HS-5 (cell line): ENCODE measurements at places on chromosomes 7 and 10.

DNA sequence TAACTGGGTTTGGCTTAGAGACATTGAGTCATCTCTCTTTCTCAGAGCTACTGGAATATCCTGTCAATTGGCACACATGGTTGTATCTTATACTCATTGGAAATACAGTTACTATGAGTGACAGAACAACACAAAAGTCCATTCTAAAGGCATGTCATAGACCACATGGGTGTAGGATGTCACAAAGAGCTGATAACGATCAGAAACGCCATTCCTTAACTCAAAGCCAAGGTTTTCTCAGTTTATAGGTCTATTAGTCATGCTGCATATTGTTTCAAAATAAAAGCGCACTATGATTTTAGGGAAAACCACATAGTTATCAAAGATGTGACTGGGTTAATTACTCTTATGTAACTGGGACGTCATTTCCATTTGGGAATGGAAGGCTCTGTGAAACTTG, 147.2 kb upstream of the FAM171A1 start:
- peak; percentile 31 for DNase-seq

DNA sequence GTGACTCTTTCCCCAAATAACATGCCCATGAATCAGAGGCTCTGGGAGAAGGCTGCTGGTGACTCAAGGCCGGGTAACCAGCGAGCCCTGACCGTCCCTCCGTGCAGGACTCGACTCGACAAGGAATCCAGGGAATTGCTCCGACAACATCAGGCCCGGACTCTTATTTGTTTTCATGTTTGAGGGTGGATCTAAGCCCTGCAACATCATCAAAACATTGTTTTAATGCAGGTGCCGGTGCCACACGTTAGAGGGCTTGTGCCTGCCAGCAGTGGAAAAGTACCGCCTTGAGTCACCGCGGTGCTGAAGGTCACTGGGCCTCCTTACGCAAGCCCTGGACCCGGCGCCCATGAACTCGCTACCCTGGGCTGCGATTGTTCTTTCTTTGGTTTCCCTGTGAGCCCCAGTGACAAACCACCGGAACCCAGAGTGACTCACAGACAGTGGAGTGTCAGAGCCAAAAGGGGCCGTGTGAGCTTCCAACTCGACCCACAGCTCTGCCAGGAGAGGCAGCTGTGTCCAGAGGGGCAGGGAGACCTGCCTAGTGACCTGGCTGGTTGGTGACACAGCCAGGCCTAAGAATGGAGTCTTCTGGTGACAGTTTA, 139.4 kb upstream of the SHH start:
- peak; percentile 77 for DNase-seq

DNA sequence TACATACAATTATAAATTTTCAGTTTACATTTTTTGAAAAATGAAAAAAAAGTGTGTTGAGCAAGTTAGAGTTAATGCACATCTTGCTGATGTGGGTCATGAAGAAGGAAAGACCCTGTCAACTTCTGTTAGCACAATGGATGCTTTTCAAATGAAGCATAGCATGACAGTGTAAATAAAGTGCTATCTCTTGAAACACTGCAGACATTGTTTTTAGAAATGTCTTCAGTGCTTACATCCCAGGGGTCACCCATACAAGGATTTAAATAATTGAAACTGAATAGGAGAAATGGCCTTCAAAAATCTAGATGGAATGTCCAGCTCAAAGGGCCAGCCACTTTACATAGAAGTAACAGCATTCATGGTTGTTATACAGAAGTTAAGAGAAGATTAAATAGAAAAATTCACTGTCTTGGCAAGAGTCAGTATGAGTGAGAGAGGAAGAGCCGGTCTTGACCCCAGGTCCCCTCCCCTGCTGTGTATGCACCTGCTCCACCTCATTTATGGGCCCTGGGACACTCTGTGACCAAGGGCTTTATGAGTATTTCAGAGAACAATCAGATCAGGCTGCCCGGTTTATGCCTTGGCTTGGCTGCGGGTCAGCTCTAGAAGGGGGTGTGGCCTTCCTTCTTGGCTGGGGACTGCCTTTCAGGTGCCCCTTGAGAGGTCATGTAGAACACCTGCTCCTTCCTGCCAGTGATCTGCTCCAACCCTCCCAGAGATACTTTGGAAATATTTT, 237.7 kb upstream of the TMEM72 start:
- no peak for DNase-seq

GRCh38 chr10:17841050-17841449, 31.9 kb downstream of the MRC1 start:
- no peak for DNase-seq

GRCh38 chr10:64959116-64959515, 1437.9 kb downstream of the REEP3 start:
- DNase-seq = no peak

- no peak for DNase-seq
Observed at GRCh38 chr7:422191-422885, 97.3 kb downstream of the PDGFA start.

GRCh38 chr10:25875556-25876165, 58.4 kb upstream of the MYO3A start:
- DNase-seq = no peak

GRCh38 chr10:21398563-21399231, 126.8 kb downstream of the SKIDA1 start:
- peak; percentile 24 for DNase-seq

DNA sequence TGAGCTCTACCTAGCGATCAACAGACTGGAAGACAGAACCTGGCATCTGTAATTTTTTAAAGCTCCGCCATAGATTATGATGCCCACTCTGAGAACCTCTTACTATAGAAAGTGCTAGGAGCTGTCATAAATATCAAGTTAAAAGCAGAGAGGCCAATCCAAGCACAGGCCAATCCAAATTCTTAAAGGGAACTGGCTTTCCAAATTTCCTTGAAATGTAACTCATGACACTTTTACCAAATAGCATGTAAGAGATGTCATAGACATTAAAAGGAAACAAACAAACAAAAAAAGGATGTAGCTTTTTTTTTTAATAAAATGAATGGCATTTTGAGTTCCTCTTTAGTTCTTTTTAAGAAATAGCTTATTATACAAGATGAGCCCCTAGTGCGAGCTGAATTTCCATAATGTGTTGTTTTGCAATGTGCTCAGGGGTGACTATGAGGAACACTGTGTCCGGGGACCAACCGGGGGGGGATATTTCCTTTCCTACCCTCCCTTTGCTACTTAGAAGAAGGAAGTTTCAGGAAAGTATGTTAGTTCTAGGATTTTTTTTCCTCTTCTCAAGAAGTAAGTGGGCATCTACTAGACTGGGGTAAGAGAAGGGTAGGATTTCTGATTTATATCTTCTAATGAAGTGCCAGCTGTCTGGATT, 23.7 kb upstream of the MRC1 start:
- no peak for DNase-seq

DNA sequence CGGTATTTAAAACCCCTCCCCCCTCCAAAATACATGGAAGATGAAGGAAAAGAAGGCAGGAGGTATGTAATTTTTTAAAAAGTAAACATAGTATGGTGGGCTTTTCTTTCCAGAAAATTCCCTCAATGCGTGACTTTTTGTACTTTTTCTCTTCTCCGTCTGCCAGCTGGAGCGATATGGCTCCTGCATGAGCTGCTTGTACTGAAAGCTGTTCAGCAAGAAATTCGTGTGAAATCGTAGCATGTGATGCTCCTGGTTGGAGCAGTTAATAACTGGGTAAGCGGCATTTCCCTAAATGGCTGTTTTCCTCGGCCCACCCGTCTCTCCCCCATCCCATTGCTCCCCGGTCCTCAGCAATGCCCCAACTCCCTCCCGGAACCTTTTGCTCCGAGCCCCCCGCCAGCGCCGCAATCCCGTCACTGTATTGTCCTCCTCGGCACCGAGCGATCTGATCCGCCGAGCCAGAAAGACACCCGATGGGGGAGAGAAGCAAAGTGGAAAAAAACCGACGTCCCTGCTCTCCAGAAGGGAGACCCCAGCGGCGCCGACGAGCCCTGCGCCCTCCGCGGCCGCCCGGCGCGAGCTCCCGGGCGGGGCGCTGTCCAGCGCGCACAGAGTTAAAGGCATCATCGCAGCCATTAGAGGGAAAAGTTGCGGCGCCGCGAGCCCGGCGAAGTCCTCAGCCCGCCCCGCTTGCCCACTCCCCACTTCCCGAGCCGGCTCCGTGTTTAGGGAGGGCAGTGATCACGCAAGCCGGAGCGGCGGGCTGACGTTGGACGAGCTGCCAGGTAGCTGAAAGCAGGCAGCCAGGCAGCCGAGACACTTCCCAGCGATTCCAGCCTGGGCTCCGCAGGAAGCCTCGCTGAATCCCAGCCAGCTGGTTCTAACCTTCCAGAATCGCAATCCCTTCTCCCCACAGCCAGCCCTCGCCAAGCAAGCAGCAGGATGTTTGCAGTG, at the start of gene VSTM2A:
Gene VSTM2A, plus strand, starts transcription at position 707 of the 957 bp plus-strand sequence. CDS start 356 bp downstream, outside the sequence.
- no peak for DNase-seq
